ENCODE measurements at places on chromosomes 1 and 21.

DNA sequence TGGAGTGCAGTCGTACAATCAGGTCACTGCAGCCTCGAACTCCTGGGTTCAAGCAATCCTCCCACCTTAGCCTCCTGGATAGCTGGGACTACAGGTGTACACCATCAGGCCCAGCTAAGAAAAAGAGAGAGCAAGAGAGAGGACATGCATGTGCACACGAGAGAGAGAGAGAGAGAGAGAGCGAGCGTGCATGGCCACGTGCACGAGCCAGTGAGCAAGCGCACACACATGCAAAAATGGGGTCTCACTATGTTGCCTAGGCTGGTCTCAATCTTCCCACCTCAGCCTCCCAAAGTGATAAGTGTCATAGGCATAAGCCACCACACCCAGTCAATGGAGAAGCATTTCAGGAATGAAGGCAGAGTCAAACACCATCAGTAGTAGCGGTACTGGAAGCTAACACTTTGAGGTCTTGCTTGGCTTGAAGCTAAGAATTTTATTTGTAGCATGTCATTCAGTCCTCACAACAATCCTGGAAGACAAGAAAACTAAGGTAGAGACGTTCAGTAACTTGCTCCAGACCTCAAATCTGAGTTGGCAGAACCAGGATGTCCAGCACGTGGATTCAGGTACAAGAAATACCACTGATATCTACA, 14.5 kb downstream of the GNB1 start:
- H3K27ac ChIP-seq = no peak overlapping the region
- peaks cover 12% of the 10 kb centered on the region for H3K36me3 ChIP-seq
- no peak for DNase-seq

- no peak overlapping the region for H3K4me3 ChIP-seq
- H3K36me3 ChIP-seq = peaks cover 19% of the 10 kb centered on the region
- no peak for DNase-seq
- H3K27ac ChIP-seq = no peak overlapping the region
- peaks cover 42% of the 10 kb centered on the region for H3K4me1 ChIP-seq
Observed at GRCh38 chr1:8410791-8411190, 92.9 kb downstream of the SLC45A1 start.

DNA sequence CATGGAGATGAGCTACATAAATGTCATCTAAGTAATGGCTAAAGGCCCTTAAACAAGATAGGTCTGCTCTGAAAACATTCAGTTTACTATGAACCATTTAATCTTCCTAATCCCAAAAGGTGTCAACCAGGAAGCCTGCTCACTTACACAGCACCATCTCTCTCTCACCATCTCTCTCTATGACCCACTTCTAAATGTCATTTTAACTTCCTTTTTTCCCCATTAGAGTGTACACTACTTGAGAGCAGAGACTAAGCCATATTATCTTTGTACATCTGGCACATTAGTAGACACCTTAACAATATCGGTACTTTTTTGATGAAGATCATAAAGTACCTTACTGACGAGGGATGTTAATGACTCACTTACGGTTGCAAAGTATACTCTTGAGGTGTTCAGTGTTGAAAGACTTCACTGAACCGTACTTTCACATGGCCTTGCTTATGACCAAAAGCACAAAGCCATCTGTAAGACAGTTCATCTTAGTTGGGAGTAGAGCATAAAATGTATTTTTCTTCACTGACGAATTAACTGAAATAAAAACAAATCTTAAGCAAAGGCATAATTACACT, 25.4 kb downstream of the FBXO42 start:
- no peak overlapping the region for H3K27ac ChIP-seq
- no peaks in the 10 kb centered on the region for H3K36me3 ChIP-seq
- H3K4me3 ChIP-seq = no peak overlapping the region
- no peaks in the 10 kb centered on the region for H3K4me1 ChIP-seq

GRCh38 chr1:11736746-11737639, 1.1 kb downstream of the AGTRAP start:
- H3K27ac ChIP-seq = peak overlapping the region; percentile 43
- peak; percentile 66 for DNase-seq
- peak overlapping the region; percentile 71 for H3K4me3 ChIP-seq
- H3K27me3 ChIP-seq = no peaks in the 10 kb centered on the region

DNA sequence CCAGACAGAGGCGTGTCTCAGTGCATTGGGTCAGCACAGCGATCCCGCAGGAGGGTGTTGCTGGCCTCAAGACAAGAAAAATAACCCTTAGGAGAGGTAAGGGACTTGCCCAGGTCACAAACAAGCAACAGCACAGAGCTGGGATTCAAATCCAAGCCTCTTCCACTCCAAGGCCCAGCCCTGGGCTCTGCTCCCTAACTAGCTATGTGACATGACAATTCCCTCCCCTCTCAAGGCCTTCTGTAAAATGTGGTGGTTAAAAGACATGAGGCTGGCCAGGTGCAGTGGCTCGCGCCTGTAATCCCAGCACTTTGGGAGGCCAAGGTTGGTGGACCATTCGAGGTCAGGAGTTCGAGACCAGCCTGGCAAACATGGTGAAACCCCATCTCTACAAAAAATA, 28.1 kb upstream of the LAPTM5 start:
- no peaks in the 10 kb centered on the region for H3K36me3 ChIP-seq
- H3K27ac ChIP-seq = no peak overlapping the region
- H3K4me3 ChIP-seq = no peak overlapping the region
- H3K27me3 ChIP-seq = no peaks in the 10 kb centered on the region
- no peak for DNase-seq

DNA sequence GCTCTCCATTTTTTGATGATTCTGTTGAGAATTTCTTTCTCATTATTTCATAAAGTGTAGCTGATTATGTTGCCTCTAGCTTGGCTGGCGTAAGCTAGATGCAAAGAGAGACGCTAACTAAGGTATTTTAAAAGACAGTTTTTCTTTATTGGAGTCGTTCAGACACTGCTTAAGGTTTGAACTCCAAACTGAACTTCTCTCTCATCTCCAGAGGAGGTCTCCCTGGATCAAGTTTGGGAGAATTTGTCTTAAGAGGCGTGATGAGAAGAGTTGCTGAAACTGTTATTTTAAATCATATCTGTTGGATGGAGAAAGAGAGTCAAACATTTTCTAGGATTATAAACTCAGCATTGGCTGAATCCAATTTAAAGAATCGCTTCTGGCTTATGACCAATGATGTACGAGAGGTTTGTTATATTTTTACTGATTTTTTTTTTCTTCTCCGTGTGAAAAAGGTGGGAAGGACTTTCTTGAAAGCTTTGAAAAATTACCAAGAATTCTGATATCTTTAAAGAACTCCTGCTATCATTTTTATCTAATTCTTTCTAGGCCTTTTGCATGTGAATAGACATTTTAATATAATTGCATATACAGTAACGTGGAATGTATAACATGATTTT, 34.0 kb downstream of the MAP3K7CL start:
- no peak overlapping the region for H3K4me3 ChIP-seq
- DNase-seq = peak; percentile 28
- peak overlapping the region; percentile 44 for H3K27ac ChIP-seq
- no peaks in the 10 kb centered on the region for H3K36me3 ChIP-seq

- no peak for DNase-seq
- H3K4me3 ChIP-seq = no peak overlapping the region
- H3K36me3 ChIP-seq = peaks cover 3% of the 10 kb centered on the region
- H3K27ac ChIP-seq = no peak overlapping the region
Observed at GRCh38 chr1:236159704-236160539, 17.6 kb downstream of the GPR137B start.

GRCh38 chr1:230186003-230186863, 119.2 kb downstream of the GALNT2 start:
- H3K27me3 ChIP-seq = no peaks in the 10 kb centered on the region
- DNase-seq = no peak
- peaks cover 22% of the 10 kb centered on the region for H3K4me1 ChIP-seq
- peaks cover 16% of the 10 kb centered on the region for H3K36me3 ChIP-seq
